Effector memory CD8-positive, alpha-beta T cell (primary cell): ENCODE measurements at places on chromosomes 1 and 21.

DNA sequence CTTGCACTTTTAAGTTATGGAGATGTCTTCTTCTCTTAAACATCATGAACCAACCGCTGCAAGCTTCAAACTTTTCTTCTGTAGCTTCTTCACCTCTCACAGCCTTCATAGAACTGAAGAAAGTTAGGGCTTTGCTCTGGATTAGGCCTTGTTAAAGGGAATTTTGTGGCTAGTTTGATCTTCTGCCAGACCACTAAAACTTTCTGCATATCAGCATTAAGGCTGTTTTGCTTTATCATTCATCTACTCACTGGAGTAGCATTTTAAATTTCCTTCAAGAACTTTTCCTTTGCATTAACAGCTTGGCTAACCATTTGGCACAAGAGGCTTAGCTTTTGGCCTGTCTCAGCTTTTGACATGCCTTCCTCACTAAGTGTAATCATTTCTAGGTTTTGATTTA, 43.0 kb upstream of the RGL1 start:
- no peak for DNase-seq

DNA sequence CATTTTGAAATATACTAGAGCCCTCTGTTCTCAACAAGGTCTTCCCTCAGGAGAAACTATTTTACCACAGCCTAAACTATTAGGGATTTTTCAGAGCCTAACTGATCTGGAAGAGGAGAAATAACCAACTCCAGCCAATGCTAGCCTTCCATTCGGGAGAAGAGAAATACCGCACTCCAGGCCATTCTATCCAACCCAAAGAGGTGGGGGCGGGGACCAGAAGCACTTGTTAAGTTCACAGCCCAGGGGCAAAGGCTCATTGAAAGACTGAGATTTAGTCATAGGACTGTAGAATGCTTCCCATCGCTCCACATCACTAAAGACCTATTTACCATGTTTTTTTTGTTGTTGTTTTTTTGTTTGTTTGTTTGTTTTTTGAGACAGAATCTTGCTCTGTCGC, 35.4 kb upstream of the SLFNL1 start:
- DNase-seq = no peak

DNA sequence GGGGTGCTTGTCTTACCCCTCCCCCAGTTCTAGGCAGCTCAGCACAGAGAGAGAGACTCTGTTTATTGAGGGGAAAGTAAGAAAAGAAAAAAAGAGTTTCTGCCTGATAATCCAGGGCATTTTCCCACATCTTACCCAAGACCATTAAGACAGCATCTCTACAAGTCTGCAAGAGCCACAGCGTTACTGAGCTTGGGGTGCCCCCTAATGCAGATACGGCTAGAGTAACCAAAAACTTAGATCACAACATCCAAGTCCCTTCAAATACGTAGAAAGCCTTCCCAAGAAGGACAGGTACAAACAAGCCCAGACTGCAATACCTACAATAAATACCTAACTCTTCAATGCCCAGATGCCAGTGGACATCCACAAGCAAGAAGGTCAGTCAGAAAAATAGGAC, 6.2 kb upstream of the TEX50 start:
- DNase-seq = no peak

- no peak for DNase-seq
These were observed 448 bp upstream of the OBSCN start for GRCh38 chr1:228207381-228207810.

- DNase-seq = no peak
These were observed 2.6 kb downstream of the GADD45A start for GRCh38 chr1:67687649-67688048.

GRCh38 chr1:234916840-234917239, 211.8 kb downstream of the TOMM20 start:
- no peak for DNase-seq

- no peak for DNase-seq
These were observed 60.8 kb upstream of the RBM34 start for GRCh38 chr1:235221653-235222375.

- no peak for DNase-seq
These were observed 61.3 kb downstream of the TRABD2B start for GRCh38 chr1:47935856-47936255.

DNA sequence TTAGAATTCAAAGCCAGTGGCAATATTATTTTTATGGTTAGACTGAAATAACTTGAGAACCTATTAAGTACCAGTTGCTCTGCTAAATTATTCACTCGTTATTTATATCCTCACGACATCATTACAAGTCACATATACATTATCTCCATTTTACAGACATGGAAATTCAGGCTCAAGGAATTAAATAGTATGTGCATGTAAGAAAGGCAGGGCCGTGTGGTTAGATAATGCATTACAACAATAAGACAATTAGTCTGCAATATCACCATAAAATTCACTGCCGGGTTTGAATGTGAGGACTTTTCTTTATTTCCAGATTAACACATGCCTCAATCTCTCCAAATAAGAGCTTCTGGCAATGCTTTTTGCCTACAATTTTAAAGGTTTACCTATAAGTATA, 523.4 kb downstream of the PTBP2 start:
- DNase-seq = no peak

DNA sequence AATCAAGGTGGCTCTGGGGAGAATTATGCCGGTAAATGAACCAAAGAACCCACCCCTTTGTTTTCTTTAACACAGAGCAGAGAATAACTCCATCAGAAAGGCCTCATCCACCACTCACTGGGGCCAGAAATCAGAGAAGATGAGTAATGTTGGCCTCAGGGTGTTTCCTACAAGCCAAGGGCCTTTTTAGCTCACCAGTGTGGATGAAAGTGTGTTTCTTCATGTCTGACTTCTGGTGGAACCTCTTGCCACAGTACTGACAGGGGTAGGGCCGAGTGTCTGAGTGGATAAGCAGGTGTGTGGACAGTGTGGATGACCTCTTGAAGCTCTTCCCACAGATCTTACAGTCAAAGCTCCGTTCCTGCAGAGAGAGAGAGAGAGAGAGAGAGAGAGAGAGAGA, 8.3 kb downstream of the GFI1 start:
- no peak for DNase-seq

DNA sequence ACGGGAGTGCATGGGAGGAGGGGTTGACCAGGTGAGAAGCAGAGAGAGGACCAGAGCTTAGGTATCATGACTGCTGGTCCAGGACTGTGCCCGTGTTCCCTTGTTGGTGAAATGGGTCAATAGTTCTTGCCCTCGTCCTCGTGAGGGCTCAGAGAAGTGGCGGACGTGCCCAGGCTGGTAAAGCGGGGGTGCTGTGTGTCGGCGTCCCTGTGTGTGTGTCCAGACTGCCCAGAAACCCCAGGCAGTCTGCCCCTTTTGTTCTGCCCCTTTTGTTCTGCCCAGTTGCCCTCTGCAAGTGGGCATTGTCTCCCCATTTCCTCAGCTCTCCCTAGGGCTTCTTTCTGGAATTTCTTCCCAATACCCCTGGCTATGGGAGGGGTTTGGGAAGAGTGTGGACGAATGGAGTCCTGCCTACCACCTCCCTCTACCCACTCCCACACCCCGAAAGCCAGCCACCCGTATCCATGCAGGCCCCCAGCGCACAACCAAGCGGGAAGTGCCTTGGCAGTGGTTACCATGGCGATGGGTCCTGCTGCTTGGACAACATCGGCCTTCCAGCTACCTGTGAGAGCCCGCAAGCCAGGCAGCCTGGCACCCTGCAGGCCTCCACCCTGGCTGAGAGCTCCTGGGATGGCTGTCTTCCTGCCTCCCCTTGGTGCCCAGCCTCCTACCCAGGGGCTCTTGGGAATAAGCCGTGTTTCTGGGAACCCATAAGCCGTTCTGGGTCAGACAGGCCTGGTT, 34.7 kb downstream of the ACOT11 start:
- DNase-seq = no peak

- DNase-seq = no peak
These were observed 44.9 kb downstream of the ZNHIT6 start for GRCh38 chr1:85663382-85663781.

- no peak for DNase-seq
These were observed 176.2 kb downstream of the IGSF21 start for GRCh38 chr1:18283601-18284385.

DNA sequence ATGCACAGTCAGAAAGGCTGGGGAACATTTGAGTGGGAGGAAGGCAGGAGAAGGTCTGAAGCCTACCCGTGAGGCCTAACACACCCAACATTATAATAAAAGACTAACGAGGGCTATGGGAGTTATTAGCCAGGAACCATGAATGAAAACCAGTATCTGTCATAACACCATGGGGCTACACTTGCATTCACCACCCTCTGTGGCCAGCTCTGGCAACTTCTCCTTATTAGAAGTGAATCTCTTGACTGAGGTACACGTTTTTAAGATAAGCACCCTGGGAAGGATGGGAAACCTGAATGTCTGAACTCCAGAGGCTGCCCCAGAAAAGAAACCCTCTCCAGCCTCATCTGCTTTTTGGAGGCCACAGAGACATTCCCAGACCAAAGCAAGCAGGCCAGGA, 204.3 kb upstream of the RAB4A start:
- no peak for DNase-seq

GRCh38 chr1:109493227-109493626, 667 bp upstream of the CYB561D1 start:
- DNase-seq = no peak

DNA sequence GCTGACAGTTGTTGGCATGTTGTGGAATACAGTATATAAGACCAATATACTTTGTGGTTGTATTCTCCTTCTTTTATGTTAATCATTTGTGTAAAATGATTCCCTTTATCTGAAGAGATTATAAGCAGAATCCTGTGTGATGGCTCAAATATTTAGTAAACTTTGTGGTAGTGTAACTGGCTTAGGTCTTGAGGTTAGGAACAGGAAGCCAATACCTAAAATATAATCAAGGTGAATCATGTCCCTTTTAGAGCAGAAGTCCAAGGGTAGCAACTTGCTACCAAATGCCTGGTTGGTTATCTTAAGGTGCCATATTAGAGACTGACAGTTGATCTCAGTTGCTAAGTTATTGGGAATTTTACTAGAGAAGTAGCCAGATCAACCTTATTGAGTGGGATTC, 398.5 kb upstream of the ADAMTS5 start:
- DNase-seq = no peak

- DNase-seq = no peak
These were observed 17.2 kb downstream of the RBM15 start for GRCh38 chr1:110356379-110356778.

- DNase-seq = no peak
These were observed 34.3 kb downstream of the PSMG1 start for GRCh38 chr21:39148975-39149374.

DNA sequence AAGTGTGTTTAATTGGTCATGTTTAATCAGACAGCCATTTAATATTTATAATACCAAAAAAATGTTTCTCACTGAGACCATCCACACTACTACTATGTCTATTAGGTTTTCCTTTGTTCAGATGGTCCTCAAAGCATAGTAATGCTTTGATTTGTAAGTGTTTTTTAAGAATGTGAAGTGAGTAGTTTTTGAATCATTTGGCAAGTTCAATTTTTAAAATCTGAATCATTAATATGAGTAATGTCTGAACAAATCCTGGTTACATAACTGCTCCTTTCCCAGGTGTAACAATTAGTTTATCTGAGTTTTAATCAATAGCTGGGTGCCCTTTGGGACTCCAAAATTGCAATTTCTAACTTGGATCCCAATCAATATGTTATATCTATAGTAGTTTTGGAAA, 23.5 kb upstream of the RPL5 start:
- no peak for DNase-seq

GRCh38 chr1:99439433-99440075, 175.3 kb downstream of the PLPPR4 start:
- DNase-seq = no peak

DNA sequence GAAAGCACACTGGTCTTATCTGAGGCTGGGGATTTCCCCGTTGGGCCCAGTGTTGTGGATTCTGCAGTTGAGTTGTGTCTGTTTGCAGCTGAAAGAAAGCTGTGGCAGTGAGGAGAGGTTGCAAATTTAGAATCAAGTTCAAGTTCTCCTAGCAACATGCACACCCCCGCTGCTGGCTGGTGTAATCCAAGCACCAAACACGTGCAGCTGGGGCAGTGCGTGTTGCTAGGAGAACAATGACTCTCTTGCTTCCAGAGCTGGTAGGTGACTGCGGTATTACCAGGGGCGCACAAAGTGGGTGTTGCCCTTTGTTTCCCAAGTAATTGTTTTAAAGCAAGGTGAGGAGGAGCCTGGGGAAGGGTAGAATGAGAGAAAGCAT, 91.5 kb downstream of the IER5 start:
- DNase-seq = no peak

DNA sequence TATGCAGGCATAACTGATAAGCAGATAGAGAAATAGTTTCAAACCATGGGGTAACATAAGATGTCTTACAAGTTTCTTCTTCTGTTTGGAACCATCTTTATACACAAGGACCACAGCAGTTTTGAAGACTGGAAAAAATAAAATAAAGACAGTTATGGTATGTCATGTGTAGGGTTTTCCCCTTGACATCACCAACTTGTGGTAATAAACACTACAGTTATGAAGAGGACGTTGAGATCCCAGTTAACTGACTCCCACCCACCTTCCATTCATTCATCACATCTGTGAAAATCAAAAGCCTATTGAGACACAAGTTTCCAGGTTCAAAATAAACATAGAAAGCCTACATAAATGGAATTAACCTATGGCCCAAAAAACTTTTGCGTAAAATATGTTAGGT, 92.5 kb upstream of the KRTAP19-8 start:
- DNase-seq = no peak

- DNase-seq = no peak
These were observed 3.4 kb downstream of the RGS8 start for GRCh38 chr1:182680901-182681567.

DNA sequence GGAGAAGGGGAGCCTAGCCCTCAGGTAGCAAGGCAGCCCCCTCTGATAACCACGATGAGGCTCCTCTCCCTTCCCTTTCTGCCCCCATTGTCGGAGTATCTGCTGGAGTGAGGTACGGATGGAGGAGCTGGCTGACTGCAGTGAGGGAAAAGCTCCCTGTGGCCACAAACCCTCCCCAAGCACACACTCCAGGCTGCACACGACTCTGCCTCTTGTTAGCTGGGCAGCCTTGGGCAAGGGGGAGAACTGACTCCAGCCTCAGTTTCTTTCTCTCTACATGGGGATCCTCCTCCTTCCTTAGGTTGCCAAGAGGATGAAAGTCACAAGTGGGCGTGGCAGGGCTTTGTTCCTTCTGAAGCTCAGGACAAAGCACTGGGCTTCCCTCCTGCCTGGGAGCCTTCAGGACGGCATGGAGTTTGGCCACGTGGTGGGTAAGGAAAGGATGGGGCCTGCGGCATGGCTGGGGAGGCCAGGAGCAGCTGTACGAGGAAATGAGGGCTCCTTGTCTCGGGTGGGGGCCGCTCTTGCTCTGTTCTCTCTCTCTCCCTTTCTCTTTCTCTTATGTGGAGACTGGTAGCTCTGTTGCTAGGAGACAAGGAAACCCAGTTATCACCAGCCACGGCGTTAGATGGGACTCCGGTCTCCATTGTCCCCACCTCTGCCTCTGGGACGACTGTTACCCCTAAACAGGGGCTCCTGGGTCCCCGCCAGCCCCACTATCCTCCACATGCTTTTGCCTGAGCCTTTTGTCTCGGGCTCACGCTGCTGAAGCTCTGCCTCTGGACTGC, 39.7 kb downstream of the LRP8 start:
- DNase-seq = no peak
